ENCODE measurements at places on chromosomes 16 and 17. TPM values are rescaled to one million over a fixed set of nuclear protein-coding genes. Genes with fewer than 3 reads are reported as not detected.

- no peak overlapping the region for H3K4me3 ChIP-seq
- H3K27ac ChIP-seq, result no peak overlapping the region
- H3K27me3 ChIP-seq, result peaks cover 3% of the 10 kb centered on the region
- no peak for DNase-seq
Observed at GRCh38 chr17:56881685-56882295, 32.1 kb downstream of the TRIM25 start.

DNA sequence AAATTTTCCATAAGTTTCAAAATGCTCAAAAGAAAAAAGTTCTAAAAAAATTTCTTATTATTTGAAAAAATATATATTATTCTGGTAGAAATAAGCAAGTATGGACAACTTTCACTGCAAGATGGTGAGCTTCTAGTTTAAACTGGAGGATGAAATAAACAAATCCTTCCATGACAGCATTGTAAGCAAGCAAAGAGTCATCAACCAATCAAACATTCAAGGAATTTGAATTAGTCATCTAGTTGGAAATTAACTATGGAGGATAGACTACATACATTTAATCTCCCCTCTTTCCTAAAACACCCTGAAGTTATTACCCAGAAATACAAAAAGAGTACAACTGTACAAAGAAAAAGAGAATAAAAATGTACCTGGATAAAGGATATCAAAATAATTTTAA lies 51.0 kb upstream of the IRX5 start:
- H3K36me3 ChIP-seq, result peaks cover 2% of the 10 kb centered on the region
- H3K4me3 ChIP-seq, result no peak overlapping the region
- no peak for DNase-seq
- no peak overlapping the region for H3K27ac ChIP-seq

- peaks cover 50% of the 10 kb centered on the region for H3K4me1 ChIP-seq
- H3K27ac ChIP-seq, result peak overlapping the region; percentile 62
- DNase-seq, result no peak
- no peak overlapping the region for H3K4me3 ChIP-seq
Observed at GRCh38 chr16:56909527-56909979, 22.4 kb upstream of the HERPUD1 start.

The PRR29 gene
- 3.7 TPM for total RNA-seq

DNA sequence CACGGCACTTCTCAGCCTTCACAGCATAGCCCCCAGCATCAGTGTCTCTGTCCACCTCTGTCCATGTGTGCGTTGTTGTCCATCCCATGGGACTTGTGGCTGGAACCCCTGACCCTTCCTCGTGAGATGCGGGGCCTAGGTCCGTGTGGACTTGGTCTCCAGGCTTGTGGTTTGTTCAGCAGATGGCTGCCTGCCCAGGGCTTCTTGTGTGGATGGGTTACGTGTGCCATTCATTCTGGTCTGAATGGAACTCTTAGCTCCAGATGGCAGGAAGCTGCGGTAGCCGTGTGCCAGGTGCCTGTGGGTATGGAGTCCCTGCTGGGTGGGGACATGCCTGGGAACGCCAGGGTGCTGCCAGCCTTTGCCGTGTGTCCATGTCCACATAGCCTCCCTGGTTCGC lies 31.7 kb upstream of the NUDT16L1 start:
- H3K27me3 ChIP-seq, result no peaks in the 10 kb centered on the region
- DNase-seq, result no peak
- no peak overlapping the region for H3K4me3 ChIP-seq
- H3K36me3 ChIP-seq, result peaks cover 7% of the 10 kb centered on the region
